Activated CD4-positive, alpha-beta T cell treated with anti-CD3 and anti-CD28 coated beads, Interleukin-2, amount 50 U/mL, for 48 hours (primary cell): ENCODE measurements at places on chromosomes 4 and X.
A peak's percentile ranks its signal among the peaks of the same experiment; 100 is the strongest.

- DNase-seq, result no peak
Measured at GRCh38 chr4:112885897-112886296, 163.6 kb upstream of the ANK2 start.

DNA sequence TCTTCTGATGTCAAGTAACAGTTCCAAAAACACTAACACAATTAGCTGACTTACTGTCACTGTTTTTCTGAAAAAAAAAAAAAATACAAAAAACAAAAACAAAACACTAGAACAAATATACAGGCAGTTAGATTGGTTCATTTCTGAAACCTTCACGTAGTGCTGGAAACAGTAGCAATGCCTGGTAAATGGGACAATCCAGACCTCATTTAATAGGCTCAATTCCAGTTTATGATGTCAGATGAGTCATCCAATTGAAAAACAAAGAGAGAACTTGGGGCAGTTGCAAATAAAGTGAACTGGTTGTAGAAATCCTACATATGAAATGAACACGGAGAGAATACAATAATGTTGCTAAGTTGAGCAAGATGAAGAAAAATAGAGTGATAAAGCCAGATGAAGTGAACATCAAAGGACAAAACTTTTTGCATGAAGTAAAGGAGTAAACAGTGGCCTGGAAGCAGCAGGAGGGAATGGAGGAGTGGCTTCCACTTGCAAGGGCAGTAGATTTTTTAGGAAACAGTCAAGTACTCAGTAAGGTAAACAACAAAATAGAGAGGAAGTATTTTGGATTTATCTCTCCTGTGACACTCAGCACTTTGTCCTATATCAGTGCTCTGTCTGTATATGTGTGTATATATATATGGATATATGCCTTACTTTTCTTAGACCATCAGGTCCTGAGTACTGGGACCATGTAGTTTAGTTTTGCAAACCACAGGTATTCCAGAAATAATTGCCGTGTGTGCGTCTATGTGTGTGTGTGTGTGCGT, 39.3 kb upstream of the MAGEA10 start:
- DNase-seq, result no peak

DNA sequence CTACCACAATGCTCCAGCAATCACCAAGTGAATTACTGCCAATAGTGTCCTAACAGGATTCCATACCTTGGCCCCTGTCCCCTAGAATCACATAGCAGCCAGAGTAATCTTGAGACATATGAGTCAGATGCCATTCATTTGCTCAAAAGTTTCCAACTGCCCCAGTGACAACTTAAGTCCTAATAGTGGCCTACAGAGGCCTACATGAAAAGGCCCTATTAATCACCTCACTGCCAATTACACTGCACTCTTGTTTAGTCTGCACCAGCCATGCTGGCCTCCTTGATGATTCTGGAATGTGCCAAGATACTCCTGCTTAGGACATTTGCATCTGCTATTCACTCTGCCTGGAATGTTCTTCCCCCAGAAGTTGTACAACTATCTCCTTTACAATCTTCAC, 130.7 kb downstream of the NR3C2 start:
- DNase-seq, result no peak

- peak; percentile 95 for DNase-seq
Measured at GRCh38 chrX:1246816-1247215, 21.8 kb upstream of the CSF2RA start.

DNA sequence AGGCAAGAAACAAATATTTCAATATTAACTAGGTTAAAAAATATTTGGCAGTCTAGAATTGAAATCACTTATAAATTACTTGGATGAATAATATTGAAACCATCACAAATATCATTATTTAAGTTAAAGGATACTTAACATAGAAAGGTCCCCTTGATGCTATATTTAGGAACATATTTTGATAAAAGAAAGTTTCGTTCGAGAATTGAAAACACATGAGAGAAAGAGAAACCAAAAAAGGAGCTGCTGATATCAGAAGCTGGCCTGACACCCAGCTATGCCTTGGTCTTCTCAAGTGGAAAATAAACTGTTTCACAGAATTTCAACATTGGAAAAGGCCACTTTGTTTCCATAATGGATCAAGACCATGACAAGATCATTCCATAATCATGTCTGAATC, 762.4 kb downstream of the DMD start:
- no peak for DNase-seq

- DNase-seq, result no peak
Measured at GRCh38 chrX:140034916-140035315, 69.6 kb upstream of the CXorf66 start.
